RPMI7951 (cell line): ENCODE measurements at places on chromosomes 4 and X.

DNA sequence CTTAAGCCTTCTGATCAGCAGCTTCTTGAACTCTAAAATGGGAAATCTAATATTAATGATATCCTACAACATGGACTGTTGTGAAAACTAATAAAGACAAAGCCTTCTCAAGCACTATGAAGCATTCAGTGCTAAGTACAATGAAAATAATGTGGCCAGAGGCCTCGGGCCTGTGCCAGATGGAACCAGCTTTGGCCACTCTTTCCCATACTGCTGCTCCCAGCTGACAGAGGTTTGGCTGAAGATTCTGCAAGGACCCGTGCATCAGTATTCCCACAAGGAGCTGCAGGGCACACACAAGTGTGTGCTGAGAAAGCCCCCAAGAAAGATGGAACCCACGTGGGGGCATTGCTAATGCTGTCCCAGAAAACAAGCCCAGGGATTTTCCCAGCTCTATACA lies 60.5 kb upstream of the RPL34 start:
- DNase-seq: peak; percentile 18

- DNase-seq: peak; percentile 14
Measured at GRCh38 chr4:67366311-67366861, 178.9 kb downstream of the CENPC start.

GRCh38 chr4:1405254-1405635 lies 997 bp downstream of the NKX1-1 start:
- no peak for DNase-seq

DNA sequence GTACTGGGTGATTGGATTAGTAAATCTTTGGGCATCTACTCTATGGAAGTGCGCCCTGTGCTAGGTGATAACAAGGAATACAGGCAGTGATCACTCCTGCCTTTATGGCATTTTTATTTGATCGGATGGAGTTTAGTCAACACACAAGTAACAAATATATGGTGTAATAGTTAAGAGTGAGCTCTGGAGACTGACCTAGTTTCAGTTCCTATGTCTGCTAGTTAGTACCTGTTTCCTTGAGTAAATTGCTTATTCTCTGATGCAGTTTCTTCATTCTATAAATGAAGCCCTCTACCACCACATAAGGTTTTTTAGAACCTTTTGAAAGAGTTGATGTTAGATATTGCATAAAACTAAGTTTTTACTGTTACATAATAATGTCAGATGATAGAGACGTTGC lies 134.6 kb downstream of the KDM6A start:
- no peak for DNase-seq

- DNase-seq: peak; percentile 47
Measured at GRCh38 chr4:87057835-87058355, 123.1 kb downstream of the AFF1 start.
